ENCODE measurements at places on chromosomes 7 and 10.
A peak's percentile ranks its signal among the peaks of the same experiment; 100 is the strongest.

DNA sequence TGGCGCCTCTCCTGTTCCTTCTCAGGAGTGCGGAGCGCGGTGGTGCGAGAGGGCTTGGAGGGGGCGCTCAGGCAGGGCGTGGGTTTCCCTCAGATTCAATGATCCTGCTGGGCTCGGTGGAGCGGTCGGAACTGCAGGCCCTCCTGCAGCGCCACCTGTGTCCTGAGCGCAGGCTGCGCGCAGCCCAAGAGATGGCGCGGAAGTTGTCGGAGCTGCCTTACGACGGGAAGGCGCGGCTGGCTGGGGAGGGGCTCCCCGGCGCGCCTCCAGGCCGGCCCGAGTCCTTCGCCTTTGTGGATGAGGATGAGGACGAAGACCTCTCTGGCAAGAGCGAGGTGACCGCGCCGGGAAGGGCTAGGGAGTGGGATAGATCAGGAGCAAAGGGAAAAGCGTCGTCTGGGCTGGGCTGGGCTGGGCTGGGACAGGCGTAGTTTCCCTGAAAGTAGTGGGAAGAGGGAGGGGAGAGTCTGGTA, 17.0 kb downstream of the FAM131B start:
- DNase-seq = peak; percentile 70

GRCh38 chr10:89888321-89889070, 187.1 kb downstream of the KIF20B start:
- DNase-seq = no peak

DNA sequence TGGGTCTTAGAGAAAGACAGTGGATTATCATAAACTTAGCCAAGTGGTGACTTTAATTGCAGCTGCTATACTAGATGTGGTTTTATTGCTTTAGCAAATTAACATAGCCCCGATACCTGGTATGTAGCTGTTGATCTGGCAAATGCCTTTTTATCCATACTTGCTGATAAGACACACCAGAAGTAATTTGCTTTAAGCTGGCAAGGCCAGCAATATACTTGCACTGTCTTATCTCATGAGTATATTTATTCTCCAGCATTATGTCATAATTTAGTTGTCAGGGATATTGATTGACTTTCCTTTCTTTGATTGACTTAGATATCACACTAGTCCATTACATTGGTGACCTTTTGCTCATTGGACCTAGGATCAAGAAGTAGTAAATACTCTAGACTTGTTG, 12.8 kb downstream of the TMEM229A start:
- DNase-seq = no peak

DNA sequence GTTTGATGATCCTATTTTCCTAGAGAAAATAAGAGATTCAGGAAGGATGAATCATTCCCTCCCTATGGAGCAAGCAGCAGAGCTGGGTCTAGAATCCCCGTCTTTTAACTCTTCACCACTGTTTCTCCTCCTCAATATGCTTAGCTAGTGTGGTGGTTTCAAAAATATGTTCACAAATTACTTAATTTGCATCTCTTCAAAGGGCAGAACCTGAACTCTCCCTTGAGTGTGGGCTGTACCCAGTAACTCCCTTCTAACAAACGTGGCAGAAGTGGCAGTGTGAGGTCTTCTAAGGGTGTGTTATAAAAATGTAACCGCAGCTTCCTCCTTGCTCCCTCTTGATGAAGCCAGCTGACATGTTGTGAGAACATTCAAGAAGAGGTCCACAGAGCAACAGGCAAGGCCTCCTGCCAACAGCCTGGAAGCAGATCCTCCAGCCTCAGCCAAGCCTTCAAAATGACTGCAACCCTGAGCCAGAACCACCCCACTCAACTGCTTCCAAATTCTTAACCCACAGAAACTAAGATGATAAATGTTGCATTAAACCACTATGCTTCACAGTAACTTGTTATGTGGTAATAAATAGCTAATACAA, 36.6 kb downstream of the SRPK2 start:
- DNase-seq = peak; percentile 94

GRCh38 chr10:5720182-5720581, 35.5 kb downstream of the TASOR2 start:
- no peak for DNase-seq

DNA sequence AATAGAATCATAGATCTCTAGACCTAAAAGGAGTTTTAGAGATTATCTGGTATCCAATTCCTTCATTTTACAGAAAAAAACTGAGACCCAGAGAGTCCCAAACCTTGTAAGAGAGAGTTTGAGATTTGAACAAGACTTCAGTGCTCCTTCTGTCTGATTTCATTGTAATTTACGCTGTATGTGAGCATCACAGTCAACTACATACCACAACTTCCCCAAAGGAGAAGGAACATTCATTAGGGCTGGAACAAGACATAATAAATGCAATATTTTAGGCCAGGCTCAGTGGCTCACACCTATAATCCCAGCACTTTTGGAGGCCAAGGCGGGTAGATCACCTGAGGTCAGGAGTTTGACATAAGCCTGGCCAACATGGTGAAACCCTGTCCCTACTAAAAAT, 17.3 kb upstream of the PRKAR2B start:
- no peak for DNase-seq

GRCh38 chr7:128075242-128076095, 44.2 kb upstream of the LRRC4 start:
- no peak for DNase-seq

- DNase-seq = no peak
Measured at GRCh38 chr7:105715528-105715927, 134.2 kb upstream of the EFCAB10 start.

DNA sequence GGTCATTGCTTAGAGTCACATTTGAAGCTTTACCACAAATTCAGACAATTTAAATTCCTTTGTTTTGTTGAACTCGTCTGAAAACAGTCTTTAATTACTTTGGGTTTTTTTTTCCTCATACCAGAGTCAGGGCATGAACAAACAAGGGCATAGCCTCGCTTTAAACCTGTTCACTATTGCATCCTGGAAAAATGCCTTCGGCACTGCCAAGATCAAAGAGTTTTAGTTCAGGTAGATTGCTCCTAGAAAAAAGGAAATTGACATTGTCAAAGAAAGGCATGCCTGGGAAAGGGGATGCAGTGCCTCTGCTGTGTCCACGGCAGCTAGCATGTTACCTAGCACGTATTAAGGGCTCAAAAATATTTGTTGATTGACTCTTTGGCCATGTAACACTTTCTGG, 235.1 kb downstream of the ARHGAP21 start:
- DNase-seq = no peak

- peak; percentile 84 for DNase-seq
Measured at GRCh38 chr10:119139464-119140067, 25.9 kb downstream of the SFXN4 start.

GRCh38 chr10:97713339-97713825, at the start of gene MARVELD1:
TSS of gene MARVELD1 (plus strand) at chr10:97713730. CDS start at chr10:97713877, 147 bp downstream.
- peak; percentile 73 for DNase-seq

DNA sequence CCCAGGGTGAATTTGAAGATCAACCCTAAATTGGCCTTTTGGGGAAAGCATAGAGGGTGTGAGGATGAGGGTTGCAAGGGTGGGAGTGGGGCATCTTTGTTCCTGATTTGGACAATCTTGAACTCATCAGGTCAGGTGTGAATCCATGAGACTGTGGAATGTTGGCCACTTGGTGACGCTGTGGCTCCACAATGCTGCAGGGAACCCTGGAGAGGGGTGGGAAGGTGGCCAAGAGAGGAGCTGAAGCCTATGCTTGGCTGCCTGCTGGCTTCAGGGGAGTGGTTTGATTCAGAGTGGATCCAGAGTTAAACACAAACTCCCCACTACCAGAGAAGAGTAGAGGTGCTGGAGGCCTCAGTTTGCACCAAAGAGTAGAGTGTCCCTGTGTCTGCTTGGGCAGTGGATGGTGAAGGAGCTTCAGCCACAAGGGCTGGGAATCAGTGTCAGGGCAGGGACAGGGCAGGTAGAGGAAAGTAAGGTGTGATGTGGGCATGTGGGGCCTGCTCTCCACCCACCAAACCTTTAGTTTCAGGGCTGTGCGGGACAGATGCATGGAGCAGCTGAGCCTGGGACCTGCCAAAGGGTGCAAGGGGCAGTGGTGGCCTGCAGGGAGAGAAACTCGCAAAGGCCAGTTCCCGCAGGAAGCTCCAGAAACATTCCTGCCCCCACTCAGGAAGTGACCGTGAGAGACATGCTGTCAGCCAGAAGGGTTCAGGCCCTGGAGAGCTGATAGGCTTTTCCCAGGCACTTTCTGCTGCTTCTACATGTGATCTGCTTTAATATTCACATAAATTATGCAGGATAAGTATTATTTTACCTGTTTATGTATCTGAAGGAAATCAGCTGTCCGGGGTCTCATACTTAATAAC, 81.0 kb upstream of the PRSS58 start:
- DNase-seq = no peak

DNA sequence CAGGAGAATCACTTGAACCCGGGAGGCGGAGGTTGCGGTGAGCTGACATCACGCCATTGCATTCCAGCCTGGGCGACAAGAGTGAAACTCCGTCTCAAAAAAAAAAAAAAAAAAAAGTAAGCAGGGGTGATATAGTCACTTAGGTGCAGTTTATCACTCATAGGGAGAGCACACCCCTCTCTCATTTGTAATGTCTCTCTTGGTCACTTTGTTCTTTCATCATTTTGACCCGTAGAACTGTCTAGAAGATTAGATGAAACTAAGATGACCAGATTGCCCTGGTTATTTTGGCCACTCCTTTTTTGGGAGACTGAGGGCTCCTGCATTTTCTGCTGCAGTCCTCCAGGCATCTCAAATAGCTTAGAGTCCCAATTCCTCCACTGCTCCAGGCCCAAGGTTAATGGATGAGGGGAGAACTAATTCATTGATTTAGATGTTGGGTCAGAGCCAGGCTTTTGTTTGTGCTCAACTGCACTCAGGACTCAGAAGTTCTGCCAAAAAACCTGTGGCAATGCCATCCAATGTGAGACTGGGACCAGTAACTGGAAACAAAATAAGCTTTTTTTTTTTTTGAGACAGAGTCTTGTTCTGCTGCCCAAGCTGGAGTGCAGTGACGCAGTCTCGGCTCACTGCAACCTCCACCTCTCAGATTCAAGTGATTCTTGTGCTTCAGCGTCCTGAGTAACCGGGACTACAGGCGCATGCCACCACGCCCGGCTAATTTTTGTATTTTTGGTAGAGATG, 50.0 kb upstream of the CAMK1D start:
- no peak for DNase-seq

GRCh38 chr10:4882704-4883078, 56.7 kb downstream of the AKR1E2 start:
- no peak for DNase-seq

DNA sequence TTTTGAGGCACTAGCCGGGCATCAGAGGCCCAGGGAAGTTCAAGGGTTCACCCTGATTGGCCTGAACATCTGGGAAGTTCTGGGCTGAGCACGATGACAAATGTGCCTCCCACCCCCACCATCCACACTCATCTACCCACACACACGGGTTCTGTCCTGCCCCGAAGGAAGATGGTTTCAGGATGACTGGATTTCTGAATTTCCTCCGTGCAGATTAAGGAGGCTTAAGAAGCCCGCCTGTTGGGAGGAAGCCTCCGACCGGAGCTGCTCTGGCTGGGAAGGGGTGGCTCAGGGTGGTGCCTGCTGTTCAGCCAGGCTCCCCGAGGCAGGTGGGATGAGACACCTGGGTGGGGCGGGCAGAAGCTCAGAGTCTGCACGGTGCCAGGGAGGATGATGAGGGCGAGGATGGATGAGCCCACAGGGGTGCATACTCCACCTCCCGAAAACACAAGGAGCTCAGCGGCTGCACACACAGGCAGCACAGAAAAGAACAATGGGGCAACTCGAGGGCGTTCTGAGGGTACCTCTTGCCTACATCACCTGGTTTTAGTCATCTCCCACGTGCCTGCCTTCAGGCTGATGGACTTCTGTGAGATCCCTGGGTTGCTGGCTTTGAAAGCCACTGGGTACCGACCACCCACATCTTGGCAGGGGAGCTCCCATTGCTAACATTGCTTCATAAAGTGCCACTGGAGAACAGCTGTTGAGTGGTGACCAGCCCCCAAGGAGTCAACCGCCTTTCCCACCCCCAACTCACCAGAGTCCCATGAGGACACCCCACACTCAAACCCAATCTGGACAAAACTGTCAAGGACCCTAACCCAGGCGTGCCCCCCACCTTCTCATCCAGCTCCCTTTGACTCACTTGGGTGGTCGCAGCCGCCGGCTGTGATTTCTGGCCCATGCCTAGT, 41.2 kb downstream of the CALML3 start:
- no peak for DNase-seq

GRCh38 chr10:126090911-126091728, 194.8 kb downstream of the FANK1 start:
- DNase-seq = no peak

DNA sequence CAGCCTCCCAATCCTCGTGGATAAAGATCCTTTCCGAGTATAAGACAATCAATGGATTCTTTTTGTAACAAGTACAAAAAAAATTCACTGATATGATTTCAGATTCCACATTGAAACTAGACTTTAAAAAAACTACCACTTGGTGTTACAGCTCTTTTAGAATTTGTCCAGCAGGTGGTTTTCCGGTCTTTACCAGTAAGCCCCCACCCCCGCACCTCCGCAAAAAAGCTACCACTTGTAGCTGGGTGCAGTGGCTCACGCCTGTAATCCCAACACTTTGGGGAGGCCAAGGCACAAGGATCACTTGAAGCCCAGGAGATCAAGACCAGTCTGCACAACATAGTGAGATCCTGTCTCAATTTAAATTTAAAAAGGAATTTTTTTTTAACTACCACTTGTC, 19.8 kb downstream of the IGF2BP3 start:
- DNase-seq = no peak

DNA sequence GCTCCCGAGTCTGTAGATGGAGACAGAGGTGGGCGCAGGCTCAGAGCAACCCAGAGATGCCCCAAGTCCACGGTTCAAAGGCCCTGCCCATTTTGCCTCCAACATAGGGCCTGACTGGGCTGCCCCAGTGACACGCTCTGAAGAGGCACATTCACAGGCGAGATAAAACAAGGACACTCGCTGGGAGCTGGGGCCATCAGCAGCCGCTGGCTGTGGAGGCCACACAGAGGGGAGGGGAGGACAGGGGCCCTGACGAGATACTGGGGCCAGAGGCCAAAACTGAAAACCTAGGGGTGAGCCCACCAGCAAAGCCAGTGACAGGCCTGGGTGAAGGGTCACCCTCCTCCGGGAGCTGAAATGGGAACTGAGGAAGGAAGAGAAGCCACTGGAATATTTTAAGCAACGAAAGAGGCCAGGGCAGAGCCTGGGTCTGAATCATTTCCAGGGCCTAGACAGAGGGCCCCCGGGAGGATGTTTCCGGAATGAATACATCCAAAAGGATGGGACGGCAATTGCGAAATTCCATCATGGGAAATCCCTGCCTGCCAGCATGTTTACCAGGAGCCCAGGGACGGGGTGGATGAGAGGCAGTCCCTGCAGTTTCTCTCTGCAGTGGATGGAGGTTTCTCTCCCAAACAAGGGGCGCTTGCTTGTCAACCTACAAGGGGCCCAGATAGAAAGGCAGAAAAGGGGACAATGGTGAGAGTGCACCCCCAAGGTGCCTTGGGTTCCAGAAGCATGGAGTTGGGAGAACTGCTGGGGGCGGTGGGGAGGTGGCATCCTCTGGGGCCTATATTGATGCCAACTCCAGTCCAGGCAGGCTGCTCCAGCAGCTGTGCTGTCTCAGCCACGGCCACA, 29.0 kb upstream of the HSPA12A start:
- no peak for DNase-seq

- no peak for DNase-seq
Measured at GRCh38 chr7:66859794-66860645, 61.0 kb upstream of the TMEM248 start.
